BJ (cell line): ENCODE measurements at places on chromosomes 16 and 17. TPM values are rescaled to one million over a fixed set of nuclear protein-coding genes. Genes with fewer than 3 reads are reported as not detected.
A peak's percentile ranks its signal among the peaks of the same experiment; 100 is the strongest.

CHTF8 gene
- 128 and 161 TPM in 2 replicates for polyA plus RNA-seq

TBC1D3H gene
- polyA plus RNA-seq = not detected in 2 replicates

TNFRSF13B gene
- not detected in 2 replicates for polyA plus RNA-seq

DVL2 gene
- 3.6 and 5.0 TPM in 2 replicates for polyA plus RNA-seq

KCTD19 gene
- 0.06 TPM in 1 of 2 replicates, not detected in the other for polyA plus RNA-seq

MYL11 gene
- polyA plus RNA-seq = 0.59 and 0.69 TPM in 2 replicates

KRT20 gene
- not detected in 2 replicates for polyA plus RNA-seq

KATNIP gene
- polyA plus RNA-seq = 16.9 and 18.8 TPM in 2 replicates

SOX8 gene
- 0.04 TPM in 2 replicates for polyA plus RNA-seq

TPSG1 gene
- polyA plus RNA-seq = not detected in 2 replicates

TANGO6 gene
- polyA plus RNA-seq = 13.0 and 14.6 TPM in 2 replicates

NSMCE1 gene
- polyA plus RNA-seq = 31.7 and 34.3 TPM in 2 replicates

NPIPB5 gene
- 19.9 and 24.6 TPM in 2 replicates for polyA plus RNA-seq

CPD gene
- polyA plus RNA-seq = 65.4 and 78.5 TPM in 2 replicates

CLDN6 gene
- 0.12 TPM in 1 of 2 replicates, not detected in the other for polyA plus RNA-seq

KCNH6 gene
- 0.04 and 0.10 TPM in 2 replicates for polyA plus RNA-seq

KRTAP2-1 gene
- not detected in 2 replicates for polyA plus RNA-seq

DNA sequence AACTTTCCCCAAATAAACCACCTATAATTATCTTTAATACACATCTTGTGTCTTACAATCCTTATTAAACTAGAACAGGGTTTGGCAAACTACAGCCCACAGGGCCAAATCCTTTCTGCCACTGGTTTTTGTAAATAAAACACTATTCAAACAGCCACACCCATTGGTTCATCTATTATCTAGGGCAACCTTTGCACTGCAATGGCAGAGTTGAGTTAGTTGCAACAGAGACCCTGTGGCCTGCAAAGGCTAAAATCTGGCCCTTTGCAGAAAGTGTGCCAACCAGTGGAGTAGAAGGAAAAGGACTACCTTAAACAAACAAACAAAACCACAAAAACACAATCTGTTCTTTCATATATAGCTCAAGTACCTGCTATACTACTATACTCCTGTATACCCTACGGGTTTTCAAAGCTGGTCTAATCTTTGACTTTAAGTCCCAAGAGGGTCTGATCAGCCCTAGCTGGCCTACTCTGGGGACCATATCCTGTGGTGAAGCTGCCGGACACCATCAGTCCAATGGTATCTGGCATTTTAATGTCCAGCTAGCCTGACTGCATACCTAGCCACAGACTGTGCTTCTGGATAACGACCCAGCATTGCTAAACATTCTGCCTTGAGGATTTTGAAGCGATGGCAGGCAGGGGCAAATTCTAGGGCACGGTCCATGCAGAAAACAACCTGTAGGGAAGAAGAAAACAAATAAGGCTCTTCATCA is 23.3 kb downstream of the CNP start:
- DNase-seq = no peak

DNA sequence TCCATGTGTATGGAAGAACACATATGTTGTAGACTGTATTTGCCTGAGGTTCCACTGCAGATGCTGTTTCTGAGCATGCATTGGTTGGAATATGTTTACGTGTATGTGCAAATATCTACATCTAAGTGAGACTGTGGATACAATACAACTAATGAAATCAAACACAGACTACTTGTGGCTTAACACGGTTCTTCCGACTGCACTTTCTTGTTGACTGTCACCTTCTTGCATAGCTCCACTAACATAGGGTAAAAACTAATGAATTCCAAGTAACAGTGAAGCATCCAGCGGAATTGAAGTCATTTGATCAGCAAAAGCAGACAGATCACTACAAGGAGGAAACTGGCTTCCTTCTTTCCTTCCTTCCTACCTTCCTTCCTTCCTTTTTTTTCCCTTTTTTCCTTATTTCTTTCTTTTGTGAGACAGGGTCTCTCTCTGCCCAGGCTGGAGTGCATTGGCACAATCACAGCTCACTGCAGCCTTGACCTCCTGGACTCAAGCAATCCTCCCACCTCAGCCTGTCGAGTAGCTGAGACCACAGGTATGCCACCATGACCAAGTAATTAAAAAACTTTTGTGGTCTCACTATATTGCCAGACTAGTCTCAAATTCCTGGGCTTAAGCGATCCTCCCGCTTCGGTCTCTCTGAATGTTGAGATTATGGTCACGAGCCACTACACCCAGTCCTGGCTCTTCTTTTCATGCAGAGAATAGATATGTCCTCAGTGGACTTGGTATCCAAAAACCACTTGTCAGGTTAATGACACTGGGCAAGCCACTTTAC is 22.0 kb upstream of the CCL1 start:
- DNase-seq = no peak

- no peak for DNase-seq
Observed at GRCh38 chr16:49491771-49492761, 118.5 kb downstream of the C16orf78 start.

DNA sequence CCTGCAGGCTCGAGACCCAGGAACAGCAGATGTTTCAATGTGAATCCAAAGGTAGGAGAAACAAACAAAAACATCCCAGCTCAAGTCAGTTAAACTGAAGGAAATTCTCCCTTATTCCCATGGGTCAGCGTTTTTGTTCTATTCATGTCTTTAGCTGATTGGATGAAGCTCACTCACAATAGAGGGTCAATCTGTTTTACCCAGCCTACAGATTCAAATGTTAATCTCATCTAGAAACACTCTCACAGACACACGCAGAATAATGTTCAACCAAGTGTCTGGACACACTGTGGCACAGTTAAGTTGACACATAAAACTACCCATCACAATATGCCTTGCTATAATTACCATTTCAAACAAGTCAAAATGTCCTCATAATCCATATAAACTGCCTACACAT is 180.6 kb upstream of the CDH8 start:
- no peak for DNase-seq

DNA sequence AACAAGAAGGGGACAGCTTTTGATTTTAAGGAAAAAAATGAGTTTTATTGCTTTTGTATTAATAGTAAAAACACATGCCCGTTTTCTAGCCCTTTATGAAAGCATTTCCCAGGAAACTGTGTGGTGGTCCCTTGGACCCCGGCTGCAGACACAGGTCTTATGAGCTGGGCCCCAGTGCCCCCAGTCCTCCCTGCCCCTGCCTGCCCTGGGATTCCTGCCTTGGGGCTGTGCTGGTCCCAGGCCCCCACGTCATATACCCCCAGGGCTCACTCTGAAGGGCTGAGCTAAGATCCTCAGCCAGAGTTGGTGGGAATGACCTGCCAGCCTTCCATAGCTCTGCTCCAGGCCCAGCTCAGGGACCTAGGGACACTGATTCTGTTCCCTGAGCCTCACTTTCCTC is 30.8 kb downstream of the GINS2 start:
- DNase-seq = no peak

DNA sequence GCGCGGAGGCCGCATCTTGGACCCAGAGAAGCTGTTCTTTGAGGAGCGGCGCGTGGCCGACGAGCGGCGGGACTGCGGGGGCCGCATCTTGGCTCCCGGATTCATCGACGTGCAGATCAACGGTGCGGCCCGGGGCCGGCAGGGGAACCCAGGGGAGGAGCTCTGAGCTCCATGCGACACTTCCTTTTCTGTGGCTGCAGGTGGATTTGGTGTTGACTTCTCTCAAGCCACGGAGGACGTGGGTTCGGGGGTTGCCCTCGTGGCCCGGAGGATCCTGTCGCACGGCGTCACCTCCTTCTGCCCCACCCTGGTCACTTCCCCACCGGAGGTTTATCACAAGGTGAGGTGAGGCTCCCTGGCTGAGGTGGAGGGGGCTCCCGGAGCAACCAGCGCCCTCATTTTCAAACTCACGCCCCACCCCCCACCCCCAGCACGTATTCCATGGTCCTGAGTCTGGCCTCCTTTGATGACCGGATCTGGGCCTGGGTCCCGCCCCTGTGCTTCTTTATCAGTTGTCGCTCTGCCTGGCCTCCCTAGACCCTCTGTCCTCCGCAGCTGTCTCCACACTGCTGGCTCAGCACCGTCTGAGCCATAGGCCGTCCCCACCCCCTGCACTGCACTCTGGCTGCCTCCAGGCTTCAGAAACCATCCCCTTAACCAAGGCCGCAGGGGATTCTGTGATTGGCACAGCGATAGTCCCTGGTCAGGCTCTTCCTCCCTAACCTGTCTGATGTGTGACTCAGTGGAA is 787 bp downstream of the AMDHD2 start:
- no peak for DNase-seq

- DNase-seq = no peak
Observed at GRCh38 chr16:66359012-66359411, 7.5 kb upstream of the CDH5 start.

- DNase-seq = no peak
Observed at GRCh38 chr17:64160378-64160777, 30.4 kb upstream of the ERN1 start.

GRCh38 chr16:3187798-3188674 is at the start of gene OR1F1:
TSS of gene OR1F1 (plus strand) at chr16:3188204.
- DNase-seq = no peak

DNA sequence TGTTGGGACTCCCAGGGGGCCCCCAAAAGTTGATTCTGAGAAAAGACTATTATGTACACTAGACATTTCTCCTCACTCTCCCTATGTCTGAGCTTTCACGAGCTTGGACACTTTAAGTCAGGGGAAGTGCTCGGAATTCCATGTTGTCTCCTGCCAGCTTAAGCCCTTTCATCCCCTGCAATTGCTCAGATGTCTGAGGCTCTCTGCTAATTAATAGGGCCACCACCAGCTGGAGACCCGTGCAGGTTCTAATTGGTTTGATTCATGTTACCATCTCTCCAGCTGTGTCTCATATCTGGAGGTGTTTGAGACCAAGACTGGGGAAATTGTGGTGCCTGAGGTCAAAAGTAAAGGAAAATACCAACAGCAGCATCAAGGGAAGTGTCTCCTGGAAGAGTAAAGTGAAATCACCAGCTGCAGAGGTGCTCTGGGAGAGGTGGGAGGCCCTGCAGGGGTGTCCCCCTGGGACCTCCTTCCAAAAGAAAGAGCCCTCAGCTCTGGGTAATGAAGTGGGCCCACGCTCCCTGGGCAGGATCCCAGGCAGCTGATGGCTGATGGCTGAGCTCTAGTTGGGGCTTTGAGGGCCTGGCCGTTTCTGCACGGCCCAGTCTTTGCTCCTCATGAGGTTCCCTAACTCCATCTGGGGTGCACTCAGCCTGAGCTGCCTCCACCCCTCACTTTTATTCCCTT is 5.8 kb upstream of the UTS2R start:
- no peak for DNase-seq

- no peak for DNase-seq
Observed at GRCh38 chr17:42183741-42184711, 1.2 kb downstream of the HCRT start.

GRCh38 chr17:32142857-32143526 is 690 bp downstream of the RHOT1 start:
- DNase-seq = no peak

DNA sequence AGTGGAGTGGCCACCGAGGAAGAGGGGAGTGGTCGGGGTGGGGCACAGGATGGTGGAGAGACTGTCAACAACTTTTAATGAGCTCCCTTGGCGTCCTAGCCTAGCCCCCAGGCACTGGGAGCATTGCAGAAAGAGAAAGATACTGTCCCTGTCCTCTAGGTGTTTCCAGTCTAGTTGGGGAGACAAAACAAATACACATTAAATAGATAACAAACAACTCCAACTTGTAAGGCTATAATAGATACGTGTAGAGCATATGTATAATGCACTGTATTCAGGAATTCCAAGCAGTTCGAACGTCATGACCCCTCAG is 435 bp upstream of the UBE2O start:
- DNase-seq = no peak

GRCh38 chr17:2084766-2085647 is 30.1 kb downstream of the HIC1 start:
- DNase-seq = peak; percentile 86

DNA sequence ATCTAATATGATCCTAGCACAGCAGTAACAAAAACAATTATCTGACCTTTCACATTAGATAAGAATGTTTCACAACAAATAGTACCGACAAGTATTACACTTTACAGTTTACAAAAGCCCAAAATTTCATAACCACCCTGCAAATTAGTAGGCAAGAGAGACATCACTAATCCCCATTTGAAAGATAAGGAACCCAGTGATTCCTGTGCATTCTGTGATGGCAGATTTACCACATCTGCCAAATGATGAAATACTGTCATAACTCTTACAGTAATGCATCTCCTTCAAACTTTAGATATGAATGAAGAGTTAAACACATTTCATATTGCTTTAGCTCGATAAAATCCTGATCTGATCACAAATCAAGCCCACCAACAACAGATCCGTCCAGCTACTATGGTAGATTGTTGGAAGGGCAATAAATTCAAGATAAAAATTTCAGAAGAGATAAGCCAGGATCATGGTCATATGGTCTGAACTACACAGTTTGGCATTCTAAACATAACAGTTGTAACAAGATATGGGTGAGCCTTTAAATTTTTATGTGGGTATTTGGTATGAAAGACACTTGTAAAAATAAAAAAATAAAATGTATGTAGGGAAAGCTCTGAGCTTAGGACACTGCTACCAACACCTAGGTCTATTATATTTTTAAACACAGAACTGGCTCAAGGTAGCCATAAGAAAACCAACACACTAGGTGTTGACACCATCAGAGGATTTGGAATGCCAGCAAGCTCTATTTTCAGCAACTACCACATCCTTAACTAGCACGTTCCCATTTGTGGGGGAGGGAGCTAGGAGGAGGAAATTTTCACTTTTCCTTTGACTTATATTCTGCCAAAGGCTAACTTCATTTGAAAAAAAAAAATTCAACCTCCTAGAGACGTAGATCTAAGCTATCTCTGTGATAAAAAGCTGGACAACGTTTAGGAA is 9.3 kb downstream of the YWHAE start:
- DNase-seq = no peak

- DNase-seq = no peak
Observed at GRCh38 chr17:78271419-78272170, 40.2 kb downstream of the TMEM235 start.

GRCh38 chr17:59561042-59561441 is 4.4 kb upstream of the DHX40 start:
- DNase-seq = no peak

DNA sequence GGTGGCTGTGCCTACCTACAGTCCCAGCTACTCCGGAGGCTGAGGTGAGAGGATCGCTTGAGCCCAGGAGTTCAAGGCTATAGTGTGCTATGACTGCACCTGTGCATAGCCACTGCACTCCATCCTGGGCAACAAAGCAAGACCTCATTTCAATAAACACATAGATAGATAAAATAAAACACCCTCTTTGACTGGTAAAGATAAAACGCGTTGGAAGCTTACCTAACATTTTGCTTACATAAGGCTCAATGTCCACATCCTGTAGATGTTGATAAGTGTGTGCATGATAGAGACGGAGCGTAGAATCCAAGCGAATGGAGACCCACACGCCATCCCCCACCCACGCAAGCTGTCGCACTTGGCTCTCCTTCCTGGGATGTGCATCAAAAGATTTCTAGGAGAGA is 113.4 kb upstream of the TOB1 start:
- DNase-seq = no peak

GRCh38 chr16:9095656-9096397 is 4.4 kb downstream of the HAPSTR1 start:
- no peak for DNase-seq

DNA sequence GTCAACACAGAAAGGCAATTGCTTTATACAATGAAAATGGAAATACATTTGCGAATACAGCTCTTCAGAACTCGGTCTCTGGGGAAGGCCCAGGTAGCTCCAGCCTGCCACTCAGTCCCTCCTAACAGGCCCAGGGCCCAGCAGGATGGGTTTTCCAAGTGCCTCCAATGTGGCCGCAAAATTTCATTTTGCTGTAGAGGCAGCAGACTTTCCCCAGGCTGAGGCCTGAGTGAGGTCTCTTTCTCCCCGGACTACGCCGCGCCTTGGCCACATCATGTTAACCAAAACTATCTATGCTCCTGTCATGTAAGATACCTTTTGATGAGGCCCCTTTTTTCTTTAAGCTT is 606.0 kb upstream of the SALL1 start:
- no peak for DNase-seq
